CD8-positive, alpha-beta memory T cell (primary cell): ENCODE measurements at places on chromosomes 6 and 20.

DNA sequence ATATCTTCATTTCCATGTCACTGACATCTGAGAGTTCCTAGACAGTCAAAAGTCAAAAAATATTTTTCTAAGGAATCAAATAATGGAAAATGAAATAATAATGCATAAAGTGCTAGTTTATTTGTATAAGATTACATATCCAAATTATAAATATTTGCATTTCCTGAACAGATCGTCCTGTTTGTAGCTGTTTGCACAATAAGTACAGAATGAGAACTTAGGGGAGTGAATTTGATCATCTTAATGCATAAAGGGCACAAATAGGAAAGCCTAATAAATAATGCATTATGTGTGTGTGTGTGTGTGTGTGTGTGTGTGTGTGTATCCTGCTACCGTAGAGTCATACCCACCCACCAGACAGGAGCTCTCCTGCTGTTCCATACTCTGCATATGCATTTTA is 521.0 kb upstream of the EPHA7 start:
- DNase-seq: no peak

GRCh38 chr6:163626073-163626867 is 211.8 kb downstream of the QKI start:
- no peak for DNase-seq

DNA sequence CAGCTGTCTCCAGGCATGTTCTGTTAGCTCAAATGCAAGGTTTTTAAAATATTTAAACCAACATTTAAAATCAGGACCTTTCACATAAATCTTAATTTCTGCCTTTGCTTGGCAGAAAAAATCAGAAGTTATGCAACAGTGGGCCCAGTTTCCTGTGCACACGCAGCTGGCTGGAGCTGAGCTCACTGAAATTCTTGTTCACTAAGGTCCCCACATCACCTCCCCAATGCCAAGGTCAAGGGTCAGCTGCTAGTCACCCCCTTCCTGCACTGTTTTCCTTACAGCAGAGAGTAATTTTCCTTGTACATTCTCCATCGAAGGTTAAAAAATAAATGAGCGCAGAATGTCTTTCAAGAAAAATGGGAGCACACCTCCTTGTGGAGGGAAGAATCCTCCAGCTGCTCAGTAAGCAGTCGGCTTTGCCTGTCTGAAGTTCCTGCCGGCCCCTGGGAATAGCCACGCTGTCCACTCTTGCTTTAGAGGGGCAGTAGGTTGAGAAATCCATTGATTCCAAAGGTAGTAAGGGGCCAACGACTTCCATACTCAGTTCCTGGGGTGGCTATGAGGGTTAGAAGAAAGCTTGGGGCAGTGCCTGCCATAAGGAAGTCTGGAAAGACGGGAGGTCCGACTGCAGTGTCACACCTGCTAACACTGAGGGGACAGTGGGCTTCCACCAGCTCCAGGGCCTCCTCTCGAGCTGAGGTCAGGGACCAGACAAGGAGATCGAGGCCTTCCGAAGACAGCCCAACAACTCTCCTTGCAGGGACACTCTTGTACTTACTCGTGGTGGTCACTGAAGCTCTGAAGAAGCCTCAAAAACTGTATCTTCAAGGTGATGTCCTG is 56.8 kb downstream of the MYH7B start:
- no peak for DNase-seq

- no peak for DNase-seq
Observed at GRCh38 chr6:154732538-154733182, 556 bp upstream of the SCAF8 start.

GRCh38 chr6:134875367-134875766 is 74.5 kb downstream of the ALDH8A1 start:
- DNase-seq: no peak

- DNase-seq: peak; percentile 2
Observed at GRCh38 chr6:81751388-81752083, 945 bp downstream of the TENT5A start.

DNA sequence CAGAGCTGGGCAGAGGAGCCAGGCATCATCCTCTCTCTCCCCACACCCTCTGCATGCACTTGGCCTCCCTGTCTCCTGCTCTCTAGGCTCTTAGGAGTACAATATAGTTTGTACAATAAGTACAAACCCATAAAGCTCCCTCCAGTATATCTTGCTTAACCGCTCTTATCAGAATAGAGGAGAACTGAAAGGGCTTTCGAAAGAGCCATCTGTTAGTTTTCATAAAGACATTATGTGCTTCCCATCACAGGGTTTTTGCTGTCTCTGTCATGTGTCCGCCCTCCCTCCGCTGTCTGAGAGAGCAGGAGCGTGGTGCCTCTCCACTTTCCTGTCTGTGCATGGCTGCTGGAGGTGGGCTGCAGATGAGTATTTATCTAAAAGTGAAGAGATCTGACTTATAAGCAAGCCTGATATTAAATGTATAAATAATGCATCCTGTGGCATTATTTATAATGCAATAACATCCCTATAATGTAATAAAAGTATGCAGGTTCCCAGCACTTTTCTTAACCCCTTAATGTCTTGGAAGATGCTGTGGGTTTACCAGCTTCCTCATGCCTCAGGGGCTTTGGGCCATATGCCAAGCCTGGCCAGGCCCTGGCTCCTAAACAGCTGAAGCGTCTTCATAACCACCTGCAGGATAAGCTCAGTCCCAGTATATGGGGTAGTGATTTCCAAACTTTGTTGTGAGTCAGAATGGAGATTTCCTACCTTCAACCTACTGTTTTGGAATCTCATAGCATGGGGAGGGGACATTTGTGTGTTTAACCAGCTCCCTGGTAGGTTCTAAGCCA is 297.1 kb downstream of the DHX35 start:
- DNase-seq: no peak
